ENCODE measurements at places on chromosomes 2 and 18.

GRCh38 chr2:134722728-134723127, 3.9 kb upstream of the TMEM163 start:
- no peak for DNase-seq

DNA sequence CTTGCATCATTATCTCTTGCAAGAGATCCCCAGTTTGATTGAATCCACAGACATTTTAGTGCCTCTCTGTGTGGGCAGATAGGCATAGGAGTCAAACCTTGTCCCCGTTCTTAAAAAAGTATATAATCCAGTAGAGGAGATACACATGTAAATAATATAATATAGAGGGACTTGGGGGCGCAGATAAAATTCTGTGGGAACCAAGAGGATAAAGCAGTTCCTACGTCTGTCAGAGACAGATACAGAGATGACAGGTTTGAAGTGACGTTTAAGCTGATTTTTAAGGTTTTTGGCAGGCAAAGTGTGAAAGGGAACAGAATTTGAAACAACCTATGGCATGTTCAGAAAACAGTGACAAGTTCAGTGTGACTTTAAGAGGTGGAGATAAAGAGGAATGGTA, 63.1 kb downstream of the CAB39 start:
- DNase-seq = no peak

DNA sequence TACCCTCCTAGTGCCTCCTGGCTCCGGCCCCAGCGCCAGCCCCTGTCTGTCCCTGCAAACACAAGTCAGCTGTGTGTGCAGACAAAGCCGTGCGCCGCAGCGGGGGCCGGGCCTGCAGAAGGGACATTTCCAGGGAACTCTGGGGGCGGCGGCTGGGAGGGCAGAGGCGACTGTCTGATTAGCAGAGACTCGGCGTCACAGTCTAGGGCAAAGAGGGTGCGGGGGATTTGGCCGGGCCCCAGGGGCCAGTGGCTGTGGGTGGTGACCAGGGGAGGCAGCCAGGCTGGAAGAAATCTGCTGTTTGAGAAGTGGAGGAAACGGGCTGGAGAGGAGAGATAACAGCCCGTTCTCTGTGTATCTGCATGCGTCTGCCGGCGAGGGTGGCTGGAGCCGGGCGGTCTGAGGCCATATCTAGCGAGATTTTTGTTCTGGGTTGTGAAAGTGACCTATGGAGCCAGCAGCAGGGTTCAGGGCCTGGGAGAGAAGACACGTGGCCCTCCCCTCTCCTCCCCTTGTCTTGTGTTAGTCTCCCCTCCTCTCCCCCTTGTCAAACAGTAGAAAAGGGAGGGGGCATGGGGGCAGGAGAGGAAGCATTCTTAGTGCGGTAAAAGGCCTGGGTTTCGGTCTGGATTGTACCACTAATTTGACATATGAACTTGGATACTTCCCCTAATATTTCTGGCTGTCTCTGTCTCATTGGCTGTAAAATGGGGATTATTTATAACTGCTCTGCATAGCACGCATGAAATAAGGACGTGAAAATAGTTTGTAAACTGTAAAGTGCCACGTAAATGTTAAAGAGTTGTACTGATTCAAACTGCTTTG, 169.4 kb downstream of the SMAD7 start:
- DNase-seq = no peak

DNA sequence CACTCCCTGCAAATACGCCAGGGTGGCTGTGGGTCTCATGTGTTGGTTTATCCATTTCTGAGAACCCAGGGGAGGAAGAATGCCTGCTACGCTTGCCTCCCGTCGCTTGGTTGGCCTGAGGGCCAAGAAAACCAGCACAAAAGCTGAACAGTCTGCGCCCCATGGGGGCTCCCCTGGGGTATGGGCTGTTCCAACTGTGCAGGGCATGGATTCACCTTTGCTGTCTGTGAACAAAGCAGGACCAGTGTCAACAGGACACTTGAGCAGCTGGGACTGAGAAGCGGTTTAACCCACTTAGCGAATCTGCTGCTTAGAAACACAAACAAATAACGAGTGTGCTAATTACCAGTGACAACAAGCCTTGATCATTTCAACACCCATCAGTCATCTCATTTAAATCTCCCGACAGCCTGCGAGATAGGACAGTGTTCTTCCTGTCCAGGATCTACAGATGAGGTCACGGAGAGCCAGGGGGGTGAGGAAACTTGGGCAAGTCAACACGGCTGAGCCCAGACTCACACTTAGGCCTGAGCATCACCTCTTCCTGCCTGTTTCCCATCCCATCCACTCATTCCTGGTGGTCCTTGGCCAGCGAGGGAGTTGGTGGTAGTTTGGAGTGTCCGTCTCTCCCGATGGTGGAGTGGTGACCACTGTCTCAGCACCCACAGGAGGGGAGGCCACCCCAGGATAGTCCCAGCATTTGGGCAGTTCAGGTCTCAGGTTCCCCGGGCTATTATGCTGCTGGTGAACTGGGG, 111.6 kb upstream of the HAAO start:
- DNase-seq = peak; percentile 13

- DNase-seq = no peak
Observed at GRCh38 chr2:26302846-26303245, 43.1 kb upstream of the SELENOI start.

DNA sequence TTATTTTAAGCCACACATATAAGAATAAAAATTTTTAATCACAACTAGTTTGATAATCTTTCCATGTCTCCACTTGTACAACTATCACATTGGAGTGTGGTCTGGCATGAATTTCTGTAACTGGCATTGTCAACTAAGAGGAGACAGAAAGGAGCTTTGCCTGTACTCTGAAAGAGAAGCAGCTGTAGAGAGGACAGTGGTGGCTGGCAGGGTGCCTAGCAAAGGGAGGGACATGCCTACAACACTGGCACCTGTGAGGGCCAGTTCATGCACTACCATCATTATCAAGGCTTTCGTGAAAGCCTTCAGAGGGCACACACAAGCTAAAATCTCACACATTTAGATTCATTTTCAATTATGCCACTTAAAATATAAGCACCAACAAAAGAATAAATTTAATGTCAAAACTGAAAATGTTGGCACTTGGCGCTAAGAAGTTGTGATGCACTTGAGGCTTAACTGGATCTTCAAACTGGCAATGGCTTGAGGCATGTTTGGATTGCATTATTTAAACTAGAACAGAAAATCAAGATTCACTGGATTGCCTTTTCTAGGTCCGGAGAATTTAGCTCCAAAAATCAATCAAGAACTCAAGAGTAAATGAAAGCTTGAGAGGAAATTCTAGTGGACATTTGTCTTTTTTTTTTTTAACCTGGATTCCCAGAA, 238.6 kb downstream of the ZNF385B start:
- DNase-seq = no peak

GRCh38 chr2:224160917-224161316, 121.8 kb upstream of the SERPINE2 start:
- DNase-seq = no peak

DNA sequence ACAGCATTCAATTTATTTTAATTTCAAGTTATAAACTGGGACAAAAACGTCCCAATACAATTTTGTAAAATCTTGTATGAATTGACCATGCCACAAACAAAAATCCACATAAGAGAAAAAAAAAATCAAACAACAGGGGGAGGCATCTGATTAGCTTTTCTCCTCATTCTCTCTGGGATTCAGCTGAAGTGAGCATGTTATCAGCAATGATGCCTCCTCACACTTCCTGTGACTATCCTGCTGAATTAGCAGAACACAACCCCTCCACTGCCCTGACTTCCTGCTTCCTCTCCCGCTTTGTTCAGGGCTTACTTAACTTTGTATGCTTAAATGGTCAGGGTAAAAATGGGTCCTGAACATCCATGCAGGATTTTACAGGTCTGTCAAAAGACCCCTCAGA, 132.2 kb upstream of the ITGB6 start:
- no peak for DNase-seq

- DNase-seq = no peak
Observed at GRCh38 chr2:23953625-23954024, 13.4 kb downstream of the UBXN2A start.

GRCh38 chr2:205364261-205364660, 318.0 kb upstream of the NRP2 start:
- DNase-seq = no peak

- DNase-seq = peak; percentile 21
Observed at GRCh38 chr2:236659758-236660150, 90.1 kb downstream of the ACKR3 start.

DNA sequence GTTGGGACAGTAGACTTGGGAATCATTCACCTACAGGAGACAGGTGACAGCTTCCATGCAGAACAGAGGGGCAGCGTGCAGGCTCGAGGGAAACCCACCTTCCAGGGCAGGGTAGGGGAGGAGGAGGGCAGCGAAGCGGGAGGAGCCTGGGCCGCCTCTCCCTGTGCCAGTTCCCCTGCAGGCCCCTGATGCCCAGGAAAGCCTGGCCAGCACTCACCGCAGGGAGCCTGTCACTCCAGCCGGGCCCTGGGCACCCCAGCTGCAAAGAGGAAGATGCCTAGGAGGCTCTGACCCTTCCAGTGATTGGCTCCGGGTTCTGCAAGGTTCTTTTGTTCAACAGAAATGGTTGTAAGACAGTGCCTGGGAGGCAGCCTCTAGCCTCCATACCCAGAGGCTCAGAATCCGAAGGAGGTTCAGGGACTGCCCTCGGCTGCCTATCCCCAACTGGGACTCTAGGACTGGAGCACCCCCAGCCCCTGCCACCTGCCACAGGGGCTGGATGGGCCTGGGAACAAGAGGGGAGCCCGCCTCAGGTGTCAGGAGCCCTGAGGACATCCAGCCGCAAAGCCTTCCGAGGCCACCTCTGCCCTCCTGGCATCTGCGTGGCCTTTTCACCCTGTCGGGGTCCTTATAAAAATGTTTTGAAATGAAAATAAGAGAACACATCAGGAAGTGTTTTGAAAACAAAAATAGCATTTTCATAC, 103.2 kb downstream of the PTGR3 start:
- DNase-seq = no peak

DNA sequence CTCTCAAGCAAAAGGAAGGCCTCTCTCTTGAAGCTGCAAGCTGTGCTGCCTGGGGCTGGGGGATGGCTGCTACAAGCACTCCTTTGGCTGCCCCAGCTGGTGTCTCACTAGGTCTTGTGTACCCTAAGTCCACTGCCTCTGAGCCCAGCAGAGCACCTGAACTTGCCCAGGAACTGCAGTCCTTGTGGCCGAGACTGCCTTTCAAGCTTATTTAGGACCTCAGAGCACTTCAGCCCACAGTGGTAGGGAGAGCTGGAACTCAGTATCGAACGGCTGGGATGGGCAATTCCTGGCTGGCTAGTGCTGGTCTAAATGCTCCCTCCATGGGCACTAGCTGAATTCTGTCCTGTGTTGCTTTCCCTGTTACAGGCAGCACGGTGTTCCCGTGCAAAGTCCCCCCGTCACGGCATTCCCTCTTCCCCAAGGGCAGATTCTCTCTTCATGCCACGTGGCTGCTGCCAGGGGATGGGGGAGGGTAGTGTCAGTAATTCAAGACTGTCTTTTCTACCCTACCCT, 25.9 kb downstream of the STPG4 start:
- no peak for DNase-seq

- peak; percentile 48 for DNase-seq
Observed at GRCh38 chr2:73293534-73294171, at the start of gene EGR4. EGR4 (minus strand) TSS chr2:73293548; CDS start chr2:73293317, 231 bp downstream.

GRCh38 chr18:22170421-22171257, 1.2 kb downstream of the GATA6 start:
- DNase-seq = no peak

- DNase-seq = no peak
Observed at GRCh38 chr2:54595999-54596902, 127.2 kb upstream of the EML6 start.

DNA sequence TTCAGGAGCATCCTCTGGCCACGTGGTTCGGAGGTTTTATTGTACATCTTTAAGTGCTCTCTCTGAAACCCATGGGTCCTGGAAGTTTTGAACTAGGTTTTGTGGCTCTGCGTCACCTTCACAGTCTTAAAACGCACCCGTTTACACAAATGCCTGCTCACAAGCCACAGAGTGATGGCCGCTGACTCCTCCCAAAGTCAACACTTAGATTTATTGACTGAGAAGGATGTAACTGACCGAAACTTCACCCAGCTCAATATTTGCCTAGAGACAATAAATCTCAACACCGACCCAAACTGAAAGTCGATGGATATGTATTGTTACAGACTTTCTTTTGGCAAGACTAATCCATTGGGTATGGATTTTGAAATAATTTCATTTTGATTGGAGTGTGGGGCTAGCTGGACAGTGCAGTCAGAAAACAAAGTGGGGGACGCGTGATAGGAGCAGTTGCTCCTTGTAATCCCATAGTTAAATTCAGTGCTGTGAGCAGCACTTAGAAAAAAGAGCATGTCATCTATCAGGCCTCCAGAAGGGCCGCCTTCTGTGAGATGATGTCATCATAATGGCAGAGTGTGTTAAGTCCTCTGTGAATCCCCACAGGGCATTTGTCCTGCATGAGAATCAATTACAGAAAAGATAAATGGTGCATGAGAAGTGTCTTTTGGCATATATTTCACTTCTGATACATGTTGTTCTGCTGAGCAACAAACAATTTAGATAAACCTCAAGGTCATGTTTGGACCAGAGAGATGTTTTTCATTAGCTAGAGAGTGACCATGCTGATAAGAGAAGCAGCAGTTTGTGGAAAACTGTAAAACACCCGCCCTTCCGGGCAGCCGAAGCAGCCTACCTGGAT, 183.7 kb downstream of the INO80D start:
- DNase-seq = no peak

DNA sequence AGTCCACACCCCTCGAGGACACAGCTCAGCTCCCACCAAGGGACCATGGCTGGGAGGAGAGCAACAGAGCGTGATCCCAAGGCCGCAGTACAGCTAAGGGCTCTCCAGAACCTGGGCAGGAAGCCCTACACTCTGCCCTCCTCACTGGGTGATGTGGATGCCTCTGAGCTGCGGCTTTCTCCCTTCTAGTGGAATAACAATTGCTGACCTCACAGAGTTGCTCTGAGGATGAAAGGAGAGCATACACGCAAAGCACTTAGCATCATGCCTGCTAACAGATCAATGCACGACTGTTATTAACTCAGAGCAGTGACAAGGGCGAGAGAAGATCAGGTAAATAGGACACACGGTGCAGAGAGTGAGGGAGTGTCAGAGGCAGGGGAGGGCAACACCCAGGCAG, 74.2 kb downstream of the ZFP36L2 start:
- DNase-seq = no peak

DNA sequence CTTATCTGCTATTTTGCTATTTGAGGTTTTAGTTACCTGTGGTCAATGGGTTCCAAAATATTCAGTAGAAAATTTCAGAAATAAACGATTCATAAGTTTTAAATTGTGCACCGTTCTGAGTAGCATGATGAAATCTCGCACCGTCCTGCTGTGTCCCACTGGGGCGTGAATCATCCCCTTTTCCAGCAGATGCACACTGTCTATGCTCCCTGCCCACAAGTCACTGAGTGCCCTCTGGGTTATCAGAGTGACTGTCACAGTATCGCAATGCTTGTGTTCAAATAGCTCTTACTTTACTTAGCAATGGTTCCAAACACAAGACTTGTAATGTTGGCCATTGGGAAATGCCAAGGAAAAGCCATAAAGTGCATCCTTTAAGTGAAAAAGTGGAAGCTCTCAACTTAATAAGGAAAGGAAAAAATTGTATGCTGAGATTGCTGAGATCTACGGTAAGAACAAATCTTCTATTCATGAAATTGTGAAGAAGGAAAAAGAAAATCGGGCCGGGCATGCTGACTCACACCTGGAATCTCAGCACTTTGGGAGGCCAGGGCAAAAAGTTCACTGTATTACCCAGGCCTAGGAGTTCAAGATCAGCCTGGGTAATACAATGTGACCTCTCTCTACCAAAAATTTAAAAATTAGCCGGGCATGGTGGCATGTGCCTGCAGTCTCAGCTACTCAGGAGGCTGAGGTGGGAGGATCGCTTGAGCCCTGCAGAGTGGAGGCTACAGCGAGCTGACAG, 13.3 kb downstream of the COL4A3 start:
- DNase-seq = no peak

Measured in NCI-H1694 (cell line).